ENCODE measurements at places on chromosomes 5 and 9. TPM values are rescaled to one million over a fixed set of nuclear protein-coding genes. Genes with fewer than 3 reads are reported as not detected.

DNA sequence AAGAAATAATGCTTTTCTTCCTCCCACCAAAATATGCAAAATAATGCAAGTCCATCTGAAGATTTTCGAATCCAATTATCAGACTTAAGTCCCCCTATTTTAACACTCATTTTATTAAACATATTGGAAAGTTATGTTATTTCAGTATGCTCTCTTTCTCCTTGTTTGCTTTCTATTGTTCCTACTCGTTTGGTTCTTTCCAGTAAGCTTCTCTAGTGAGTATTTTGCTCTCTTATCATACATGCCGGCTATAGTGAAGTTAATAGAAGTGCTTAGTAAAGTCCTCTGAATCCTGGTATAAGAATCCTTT, 517 bp downstream of the ALDH1A1 start:
- no peak for DNase-seq

DNA sequence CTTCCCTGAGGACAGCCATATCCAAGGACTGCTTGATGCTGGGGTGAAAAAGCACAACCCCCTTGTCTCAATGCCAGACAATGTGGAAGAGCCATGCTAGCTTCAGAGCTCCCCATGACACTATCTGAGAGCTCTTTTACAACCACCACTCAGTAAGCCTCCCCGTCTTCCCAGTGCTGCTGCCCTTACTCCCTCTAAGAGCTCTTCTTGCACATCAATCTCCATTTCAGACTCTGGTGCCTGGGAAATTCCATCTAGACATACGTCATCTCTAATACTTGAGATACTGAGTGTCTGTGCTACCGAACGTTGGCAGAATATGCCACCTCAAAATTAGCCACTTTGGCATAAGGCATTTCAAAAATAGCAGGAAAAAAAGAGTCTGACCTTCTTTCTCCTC, 94.5 kb downstream of the EDIL3 start:
- peak; percentile 6 for DNase-seq

SLC34A3 gene
- total RNA-seq, result not detected

DNA sequence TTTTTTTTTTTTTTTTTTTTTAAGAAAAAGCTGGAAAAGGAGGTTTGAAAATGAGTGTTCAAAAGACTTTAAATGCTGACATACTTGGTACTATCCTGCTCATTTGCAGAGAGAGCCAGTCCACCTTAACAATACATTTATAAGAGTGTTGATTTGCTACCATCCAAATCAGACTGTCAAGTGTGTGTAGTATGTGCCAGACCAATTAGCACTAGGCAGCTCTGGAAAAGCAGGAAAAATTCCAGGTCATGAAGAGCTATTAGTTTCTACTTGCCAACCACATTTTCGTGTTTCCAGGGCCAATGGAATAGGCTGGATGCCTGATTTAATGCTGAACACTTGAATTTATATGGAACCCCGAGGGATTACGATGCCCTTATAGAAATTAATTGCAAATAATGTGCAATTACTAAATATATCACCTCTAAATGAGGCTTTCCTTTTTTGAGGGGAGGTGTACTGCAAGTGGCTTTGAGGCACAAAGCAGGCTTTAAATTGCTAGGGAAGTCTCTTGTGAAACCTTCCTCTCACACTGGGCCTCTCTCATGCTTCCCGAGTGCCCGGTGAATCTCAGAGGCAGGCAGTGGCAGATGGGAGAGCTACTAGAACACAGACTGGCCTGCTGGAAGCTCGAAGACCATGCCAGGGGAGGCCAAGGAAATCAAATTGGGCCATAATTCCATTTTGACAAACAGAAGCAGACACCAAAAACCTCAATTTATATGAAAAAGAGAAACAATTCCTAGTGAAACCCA, 178.7 kb downstream of the PPP2R2B start:
- no peak for DNase-seq

DNA sequence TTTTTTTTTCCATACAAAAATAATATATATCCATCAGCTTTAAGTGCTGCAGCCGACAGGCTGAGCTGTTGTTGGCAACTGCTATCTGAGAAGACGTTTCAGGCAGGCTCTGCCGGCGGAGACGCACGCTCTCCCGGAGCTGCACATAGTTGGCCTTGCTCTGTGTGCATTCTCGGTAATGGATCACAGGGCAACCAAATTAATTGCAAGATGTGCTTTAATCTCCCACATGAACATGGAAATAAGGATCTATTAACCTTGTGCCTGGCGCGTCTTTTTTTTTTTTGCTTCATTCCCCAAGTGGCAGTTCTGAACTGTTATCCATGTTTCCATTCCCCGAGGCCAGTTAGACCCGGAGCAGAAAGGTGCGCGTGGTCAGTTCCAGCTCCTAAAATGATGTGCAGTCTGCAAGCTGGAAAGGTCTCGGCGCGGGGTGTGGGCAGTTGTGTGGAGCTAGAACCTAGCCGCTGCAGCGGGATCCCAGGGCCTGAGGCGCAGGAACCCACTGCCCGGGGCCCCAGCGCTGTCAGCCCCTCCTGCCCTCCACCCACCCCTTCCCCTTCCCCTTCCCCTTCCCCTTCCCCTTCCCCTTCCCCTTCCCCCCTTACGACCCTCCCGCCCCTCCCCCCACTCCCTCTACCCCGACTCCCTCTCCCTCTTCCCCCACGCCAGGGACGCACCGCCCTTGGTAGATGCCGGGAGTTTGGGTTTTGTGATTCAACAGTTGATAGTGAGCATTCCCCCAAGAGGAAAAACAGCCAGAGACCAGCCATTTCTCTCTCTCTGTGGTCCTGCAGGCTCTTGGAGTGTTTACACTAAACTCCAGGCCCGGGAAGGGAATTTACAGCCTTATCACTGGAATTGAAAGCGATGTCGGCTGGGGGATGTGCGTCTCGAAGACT, 137.8 kb downstream of the CEP120 start:
- DNase-seq, result no peak

GRCh38 chr5:31692561-31693221, 53.8 kb downstream of the PDZD2 start:
- no peak for DNase-seq

- DNase-seq, result peak; percentile 53
Observed at GRCh38 chr5:141821430-141821925, 56.7 kb downstream of the PCDH1 start.

KLHL9 gene
- 21.6 TPM for total RNA-seq

DNA sequence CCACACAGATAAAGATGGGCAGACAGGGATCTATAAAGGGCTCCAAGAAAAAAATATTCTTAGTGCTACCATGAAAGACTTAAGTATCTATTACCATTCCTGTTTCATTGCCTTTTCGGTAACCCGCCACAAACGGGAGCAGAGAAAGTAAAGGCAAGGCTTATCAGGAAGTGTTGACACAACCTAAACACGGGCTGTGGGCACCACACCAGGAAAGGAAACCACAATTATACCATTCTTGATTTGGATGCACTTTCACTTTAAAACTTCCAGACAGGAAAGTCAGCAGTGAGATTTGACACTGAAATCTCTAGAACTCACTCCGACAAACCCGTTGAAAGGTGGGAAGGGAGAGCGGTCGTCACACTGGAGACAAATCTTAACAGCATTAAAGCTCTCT, 6.5 kb downstream of the TLE1 start:
- DNase-seq, result no peak

DNA sequence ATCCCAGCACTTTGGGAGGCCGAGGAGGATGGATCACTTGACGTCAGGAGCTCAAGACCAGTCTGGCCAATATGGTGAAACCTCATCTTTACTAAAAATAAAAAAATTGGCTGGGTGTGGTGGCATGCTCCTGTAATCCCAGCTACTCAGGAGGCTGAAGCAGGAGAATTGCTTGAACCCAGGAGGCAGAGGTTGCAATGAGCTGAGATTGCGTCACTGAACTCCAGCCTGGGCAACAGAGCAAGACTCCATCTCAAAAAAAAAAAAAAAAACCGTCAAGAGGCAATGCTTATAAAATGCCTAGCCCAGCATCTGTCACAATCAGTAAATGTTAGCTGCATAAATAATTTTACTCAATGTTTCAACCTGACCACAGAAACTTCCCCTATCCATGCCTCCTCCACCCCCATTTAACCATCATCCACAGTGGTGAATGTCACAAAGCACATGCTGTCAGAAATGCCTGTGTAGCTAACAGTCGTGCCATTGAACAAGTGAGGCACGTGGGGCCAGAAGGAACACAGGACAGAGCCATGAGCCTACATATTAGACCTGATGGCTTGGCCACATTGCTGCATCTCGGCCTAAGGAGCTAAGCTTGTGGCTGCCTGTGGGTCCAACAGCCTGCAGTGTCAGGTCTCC, 16.8 kb upstream of the TCOF1 start:
- no peak for DNase-seq

GRCh38 chr5:115469904-115470516, 74.6 kb downstream of the FEM1C start:
- no peak for DNase-seq

UCK1 gene
- 43.6 TPM for total RNA-seq

MSX2 gene
- total RNA-seq, result 0.90 TPM

SEMA6A gene
- 0.11 TPM for total RNA-seq

DNA sequence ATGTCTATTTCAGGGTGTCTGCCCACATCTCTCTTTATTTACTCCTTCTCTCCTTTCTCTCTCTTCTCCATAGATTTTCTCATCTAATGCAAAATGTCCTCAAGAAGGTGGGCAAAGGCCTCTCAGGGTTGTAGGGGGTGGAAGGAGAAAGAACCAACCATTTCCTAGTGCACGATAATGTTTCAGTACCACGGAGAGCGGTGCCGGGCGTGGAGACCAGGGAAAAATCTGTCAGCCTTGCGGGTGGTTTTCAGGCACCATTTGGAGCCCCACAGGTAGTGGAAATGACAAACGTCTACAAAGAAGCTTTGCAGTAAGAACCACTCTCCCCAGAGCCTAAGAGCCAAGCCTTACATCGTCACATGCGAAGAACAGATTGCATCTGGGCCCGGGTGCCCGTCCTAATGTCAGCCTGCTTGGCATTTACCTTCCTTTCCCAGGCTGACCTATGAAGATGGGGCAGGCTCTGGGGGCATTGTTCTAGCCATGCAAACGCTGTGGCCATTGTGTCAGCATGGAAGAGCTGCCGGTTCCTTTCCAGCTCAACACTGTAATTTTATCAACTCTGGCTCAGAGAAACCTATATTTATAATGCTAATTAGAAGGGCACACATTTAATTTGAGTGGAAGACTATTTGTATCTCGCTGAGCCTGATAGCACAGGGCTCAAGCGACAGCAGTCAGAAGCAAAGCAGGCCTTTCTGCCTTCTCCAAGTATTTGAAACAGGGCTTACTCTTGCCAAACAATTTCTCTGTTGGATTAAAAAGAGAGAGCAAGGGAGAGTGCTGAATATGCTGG, 430.1 kb upstream of the WWC1 start:
- no peak for DNase-seq

GRXCR2 gene
- total RNA-seq, result not detected

GRCh38 chr9:61670616-61671015, 480.8 kb downstream of the SPATA31A7 start:
- DNase-seq, result no peak

Data from HT1080 (cell line).